RWPE1 (cell line): ENCODE measurements at places on chromosomes 5 and 9.
A peak's percentile ranks its signal among the peaks of the same experiment; 100 is the strongest.

GRCh38 chr5:141637123-141637766 is 448 bp downstream of the RELL2 start:
- DNase-seq = peak; percentile 51

GRCh38 chr5:158837908-158838307 is 261.8 kb downstream of the EBF1 start:
- no peak for DNase-seq

- no peak for DNase-seq
Measured at GRCh38 chr9:92663126-92663525, 6.8 kb downstream of the IPPK start.

- no peak for DNase-seq
Measured at GRCh38 chr9:109414125-109414785, 83.9 kb downstream of the PTPN3 start.

- no peak for DNase-seq
Measured at GRCh38 chr5:73008831-73009230, 53.0 kb downstream of the FCHO2 start.

GRCh38 chr5:103502662-103503061 is 59.9 kb downstream of the NUDT12 start:
- no peak for DNase-seq

DNA sequence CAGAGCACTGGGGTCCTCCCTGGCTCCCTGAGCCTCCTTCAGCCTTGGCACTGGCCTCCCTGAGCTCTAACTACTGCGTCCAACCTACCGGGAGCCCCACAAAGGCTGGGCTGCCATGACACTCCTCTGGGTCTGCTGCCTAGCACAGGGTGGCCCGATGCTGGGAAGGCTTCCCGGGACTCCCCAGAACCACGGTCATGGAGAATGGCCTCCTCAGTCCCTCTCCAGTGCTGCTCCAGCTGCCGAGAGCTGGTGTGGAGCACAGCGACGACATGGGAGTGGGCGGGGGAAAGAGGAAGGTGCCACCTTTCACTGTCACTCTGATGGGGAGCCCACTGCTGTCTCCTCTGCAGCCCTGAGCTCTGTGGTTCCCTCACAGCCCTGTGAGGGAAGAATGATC is 61.5 kb upstream of the RNF130 start:
- DNase-seq = no peak

- no peak for DNase-seq
Measured at GRCh38 chr5:127074466-127074865, 1.2 kb upstream of the C5orf63 start.

DNA sequence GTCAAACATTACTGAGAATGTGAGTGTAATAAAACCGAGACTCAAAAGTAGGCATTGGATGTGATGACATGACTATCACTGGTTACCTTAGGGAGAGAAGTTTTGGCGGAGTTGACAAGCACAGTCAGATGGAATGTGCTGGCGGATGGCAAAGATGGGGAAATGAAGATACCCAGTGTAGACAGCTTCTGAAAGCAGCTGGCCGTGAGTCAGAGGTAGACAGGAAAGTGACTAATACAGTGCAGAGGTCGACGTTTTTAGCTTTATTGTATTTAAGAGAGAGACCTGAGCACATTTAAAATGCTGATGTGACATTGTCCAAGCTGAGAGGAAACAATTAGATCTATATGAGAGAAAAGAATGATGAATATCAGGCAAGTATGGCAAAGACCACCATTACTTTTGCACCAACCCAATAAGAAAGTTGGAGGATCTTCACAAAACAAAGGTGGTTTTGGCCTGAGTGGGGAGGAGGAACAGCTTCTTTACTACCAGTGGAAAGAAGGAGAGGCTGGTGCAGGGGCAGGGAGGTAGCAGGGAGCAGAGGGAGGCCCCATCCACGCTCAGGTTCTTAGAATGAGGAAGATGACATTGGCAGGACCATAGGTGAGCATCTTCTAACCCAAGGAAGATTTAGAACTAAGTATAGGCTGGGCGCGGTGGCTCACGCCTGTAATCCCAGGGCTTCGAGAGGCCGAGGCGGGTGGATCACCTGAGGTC is 36.7 kb upstream of the KCNIP1 start:
- DNase-seq = peak; percentile 92

DNA sequence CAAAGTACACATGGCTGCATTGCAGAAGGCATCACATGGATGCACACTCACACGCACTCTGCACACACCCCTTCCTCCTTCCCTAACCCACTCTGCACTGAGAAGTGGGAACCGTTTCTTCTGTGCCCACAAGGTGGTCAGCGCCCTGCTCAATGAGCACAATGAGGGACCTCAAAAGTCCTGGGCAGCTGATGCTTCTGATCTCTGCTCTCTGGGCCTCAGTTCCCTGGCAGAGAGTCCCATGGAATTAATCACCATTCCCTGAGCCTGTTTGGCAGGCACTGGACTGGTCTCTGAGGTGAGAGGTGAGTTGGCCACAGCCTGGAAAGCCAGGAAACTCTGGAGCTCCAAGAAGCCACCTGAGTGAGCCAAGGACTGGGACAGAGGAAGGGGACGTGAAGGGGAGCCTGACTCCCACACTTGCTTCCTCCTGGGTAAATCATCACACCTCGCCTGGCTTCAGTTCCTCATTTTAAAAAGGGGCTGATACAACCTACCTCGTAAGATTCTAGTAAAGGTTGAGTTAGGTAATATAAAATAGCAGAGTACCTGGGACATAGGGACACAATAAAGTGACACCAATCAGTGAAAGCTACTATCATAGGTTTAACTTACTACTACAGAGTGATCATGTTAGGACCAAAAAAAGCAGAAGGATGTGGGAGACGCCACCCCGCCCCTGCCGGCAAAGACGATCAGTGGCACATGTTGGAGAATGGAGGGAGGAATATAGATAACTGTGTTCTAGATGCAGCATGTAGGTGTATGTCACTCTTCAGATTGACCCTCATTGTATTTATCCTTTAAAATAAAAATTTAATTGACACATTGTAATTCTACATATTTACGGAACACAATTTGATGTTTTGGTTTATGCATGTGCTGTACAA is 21.1 kb upstream of the IGFBPL1 start:
- DNase-seq = no peak

- DNase-seq = no peak
Measured at GRCh38 chr5:167180906-167181305, 1110.5 kb upstream of the WWC1 start.

GRCh38 chr9:135104761-135105160 is 17.3 kb downstream of the OLFM1 start:
- no peak for DNase-seq

DNA sequence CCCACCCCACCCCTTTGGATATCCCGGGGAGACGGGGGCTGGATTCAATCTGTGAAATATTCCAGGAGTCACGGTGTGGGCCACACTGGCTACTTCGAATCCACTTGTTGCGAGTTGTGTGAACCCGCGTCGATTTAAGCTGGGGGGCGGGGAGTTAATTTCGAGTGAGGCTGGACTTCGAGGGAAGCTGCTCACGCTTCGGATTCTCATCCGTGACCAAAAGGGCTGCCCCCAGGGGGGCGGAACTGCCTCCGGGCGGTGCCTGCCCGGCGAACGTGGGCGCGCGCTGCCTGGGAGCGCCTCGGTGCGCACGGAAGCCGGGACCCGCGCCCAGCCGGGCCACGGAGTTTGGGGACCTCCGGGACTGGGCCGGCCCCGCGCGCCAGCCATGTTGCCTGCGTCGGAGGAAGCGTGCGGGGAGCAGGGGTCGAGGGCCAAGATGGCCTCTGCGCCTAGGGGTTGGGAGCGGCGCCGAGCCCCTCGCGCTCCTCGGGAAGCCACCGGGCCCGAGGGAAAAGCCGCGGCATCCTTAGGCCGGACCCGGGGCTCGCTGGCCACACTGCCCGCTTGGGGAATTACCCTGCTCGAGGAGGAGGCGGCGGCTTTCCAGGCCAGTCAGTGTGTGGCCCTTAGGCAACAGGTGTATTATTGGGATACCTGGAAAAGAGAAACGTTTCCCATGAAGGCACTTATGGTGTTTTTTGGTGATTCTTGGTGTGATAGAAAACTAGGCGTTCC is 975 bp downstream of the OCLN start:
- peak; percentile 58 for DNase-seq

GRCh38 chr9:86600977-86601376 is 246.8 kb upstream of the TUT7 start:
- DNase-seq = no peak

- DNase-seq = no peak
Measured at GRCh38 chr5:115494570-115495289, 49.8 kb downstream of the FEM1C start.

DNA sequence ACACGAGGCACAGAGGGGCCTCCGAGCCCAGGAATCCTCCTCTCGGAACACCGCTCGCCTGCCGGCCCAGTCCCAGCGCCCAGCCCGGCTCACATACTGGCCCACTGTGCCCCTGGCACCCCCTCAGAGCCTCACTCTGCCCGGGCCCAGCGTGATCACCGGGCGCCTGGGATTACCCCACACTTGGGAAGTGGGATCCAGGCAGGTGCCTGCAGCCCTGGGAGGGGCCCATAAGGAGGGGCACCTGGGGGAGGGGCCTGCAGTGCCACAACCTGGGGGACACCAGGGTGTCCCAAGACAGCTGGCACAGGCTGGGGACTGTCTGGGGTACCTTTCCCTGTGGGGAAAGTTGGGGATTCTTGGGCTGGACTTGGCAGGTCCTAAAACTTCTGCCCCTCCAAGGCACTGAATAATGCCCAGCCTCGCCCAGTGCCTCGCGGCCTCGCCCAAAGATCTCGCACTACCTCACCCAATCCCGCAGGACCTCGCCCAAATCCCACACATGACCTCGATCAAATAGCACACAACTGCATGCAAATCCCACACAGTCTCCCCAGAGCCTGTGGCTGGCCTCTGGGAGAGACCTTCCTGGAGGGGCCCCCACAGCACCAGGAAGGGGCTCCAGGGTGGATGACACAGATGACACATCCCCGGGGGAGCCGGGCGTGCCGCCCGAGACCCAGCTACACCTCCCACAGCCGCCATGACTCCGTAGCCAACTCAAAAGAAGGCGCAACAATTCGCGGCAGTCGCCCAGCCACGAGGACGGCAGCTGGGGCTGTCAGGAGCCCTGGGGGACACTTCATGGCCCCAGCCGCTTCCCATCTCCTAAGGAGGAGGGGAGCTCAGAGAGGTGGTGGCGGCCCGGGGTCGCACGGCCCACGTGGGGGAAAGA is 13.7 kb downstream of the NOTCH1 start:
- no peak for DNase-seq

DNA sequence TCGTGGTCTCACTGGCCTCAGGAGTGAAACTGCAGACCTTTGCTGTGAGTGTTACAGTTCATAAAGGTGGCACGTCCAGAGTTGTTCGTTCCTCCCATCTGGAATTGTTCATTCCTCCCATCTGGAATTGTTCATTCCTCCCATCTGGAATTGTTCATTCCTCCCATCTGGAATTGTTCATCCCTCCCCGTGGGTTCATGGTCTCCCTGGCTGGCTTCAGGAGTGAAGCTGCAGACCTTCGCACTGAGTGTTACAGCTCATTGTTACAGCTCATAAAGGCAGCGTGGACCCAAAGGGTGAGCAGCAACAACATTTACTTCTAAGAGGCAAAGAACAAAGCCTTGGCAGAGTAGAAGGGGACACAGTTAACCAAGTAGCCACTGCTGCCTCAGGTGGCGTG is 69.1 kb downstream of the GCNT1 start:
- no peak for DNase-seq

DNA sequence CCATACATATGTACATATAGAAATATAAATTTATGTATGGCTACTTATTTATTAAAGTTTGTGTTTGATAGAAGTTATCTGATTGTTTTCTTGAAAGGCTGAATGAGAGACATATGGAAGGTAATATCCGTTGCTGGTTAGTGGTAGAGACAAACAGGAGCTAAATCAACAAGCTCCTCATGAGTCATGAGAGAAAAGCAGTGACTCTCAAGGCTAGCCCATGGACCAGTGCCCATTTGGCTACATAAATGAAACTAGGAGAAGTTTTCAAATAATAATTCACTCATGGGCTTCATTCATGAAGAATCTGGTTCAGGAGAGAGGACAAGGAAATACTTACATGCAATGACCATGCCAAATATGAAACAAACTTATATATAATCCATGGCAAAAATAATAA is 504.5 kb upstream of the ITGA1 start:
- peak; percentile 13 for DNase-seq

DNA sequence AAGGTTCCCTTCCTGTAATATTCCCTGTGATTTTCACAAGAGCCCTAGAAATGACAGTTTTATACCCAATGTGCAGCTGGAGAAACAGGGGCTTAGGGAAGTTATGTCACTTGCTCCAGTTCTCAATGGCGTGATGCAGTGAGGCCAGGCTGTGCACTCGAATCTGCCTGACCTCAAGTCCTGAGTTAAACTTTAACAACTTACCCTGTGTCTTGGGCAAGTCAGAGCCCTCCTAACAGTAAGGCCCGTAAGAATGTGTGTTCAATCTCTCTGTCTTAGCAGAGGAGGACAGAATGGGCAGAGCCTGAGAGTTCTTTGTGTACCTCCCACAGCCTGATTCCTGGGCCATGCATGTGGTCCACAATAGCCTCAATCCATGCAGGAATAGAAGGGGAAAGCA is 181.1 kb downstream of the TRIM32 start:
- DNase-seq = no peak

DNA sequence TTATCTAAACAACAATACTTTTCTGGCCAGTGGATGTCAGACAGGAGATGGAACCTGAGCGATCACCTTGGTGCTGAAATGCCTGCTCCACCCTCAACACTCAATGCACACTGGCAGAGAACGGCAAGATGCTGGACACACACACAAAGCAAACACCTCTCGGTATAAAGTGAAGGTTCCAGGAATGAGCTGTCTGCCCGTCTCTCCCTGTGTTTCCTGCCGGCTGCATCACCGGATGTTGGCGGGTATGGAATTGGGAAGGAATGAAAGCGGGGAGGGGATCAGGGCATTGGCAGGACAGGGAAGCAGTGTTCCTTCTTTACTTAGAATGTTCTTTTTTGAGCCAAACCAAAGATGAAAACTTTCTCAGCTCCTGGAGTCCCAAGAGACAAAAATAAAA is 59.2 kb downstream of the MED10 start:
- no peak for DNase-seq

DNA sequence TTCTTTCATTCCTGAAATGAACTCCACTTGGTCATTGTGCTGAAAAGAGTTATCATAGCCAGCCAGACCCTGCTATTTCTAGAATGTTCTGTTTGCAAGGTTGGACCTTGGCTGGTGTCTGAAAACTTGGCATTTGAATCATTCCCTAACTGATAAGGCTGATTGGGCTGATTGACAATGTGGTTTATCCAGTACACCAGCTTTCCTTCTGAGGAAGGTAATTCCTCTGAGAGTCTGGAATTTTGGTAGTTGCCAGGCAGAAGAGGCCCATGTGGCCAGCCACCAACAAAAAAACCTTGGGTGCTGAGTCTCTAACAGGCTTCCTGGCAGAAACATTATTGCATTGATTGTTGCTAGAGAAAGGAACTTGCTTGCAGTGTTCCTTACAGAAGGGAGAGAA is 15.3 kb downstream of the SEC61B start:
- no peak for DNase-seq

DNA sequence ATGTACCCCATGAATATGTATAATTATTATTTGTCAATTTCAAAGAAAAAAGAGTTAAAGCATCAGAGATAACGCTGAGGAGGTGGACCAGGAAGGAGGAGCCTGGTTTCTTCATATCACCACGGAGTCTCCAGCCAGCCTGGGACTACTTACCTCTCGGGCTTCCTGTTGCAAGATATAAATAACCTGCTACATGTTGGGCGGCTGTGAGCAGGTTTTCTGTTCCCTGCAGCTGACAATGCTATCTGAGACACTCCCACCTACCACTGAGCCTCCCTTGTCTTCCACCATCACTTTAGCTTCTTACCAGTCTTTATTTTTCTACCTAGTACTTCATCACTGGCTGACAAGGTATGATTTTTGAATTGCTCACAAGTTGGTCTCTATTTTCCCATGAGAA is 102.7 kb upstream of the CPEB4 start:
- DNase-seq = no peak
